HCT116 (cell line): ENCODE measurements at places on chromosomes 6 and 20.

- DNase-seq = no peak
These were observed 248.6 kb upstream of the SUPT3H start for GRCh38 chr6:45626087-45626891.

GRCh38 chr6:3608159-3608558, 143.4 kb downstream of the PXDC1 start:
- DNase-seq = no peak

DNA sequence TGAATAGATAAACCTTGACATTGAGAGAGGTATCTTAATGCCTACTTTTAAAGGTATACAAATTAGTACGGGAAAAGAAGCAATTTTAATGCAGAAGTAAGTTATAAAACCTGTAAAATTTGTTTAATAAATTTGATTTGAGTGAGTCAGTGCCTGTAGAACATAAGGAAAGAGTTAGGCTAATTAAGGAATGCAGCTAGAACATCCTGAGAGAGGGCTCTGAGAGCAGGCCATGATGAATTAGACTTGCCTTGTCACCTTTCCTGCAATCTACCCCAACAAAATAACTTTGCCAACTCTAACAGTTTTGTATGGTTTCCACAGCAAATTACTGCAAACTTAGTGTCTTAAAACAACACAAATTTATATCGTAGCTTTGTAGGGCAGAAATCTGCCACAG, 700.8 kb downstream of the RFPL4B start:
- no peak for DNase-seq

- peak; percentile 27 for DNase-seq
These were observed 51.4 kb downstream of the TGM2 start for GRCh38 chr20:38113401-38114325.

- DNase-seq = no peak
These were observed 169.9 kb downstream of the EDN1 start for GRCh38 chr6:12459945-12460661.
